Cardiac atrium fibroblast (primary cell): ENCODE measurements at places on chromosomes 6 and 20. TPM values are rescaled to one million over a fixed set of nuclear protein-coding genes. Genes with fewer than 3 reads are reported as not detected.

OLIG3 gene
- total RNA-seq: not detected in 2 replicates

MCCD1 gene
- total RNA-seq: not detected in 2 replicates

CD93 gene
- total RNA-seq: 7.8 and 26.4 TPM in 2 replicates

UNC93A gene
- not detected in 2 replicates for total RNA-seq

SIRPB1 gene
- 2.2 and 3.6 TPM in 2 replicates for total RNA-seq

GTSF1L gene
- not detected in 2 replicates for total RNA-seq

LY6G6F gene
- not detected in 2 replicates for total RNA-seq

GMDS gene
- total RNA-seq: 14.3 and 25.3 TPM in 2 replicates
